Urothelium cell line (cell line): ENCODE measurements at places on chromosomes 4 and X.
A peak's percentile ranks its signal among the peaks of the same experiment; 100 is the strongest.

DNA sequence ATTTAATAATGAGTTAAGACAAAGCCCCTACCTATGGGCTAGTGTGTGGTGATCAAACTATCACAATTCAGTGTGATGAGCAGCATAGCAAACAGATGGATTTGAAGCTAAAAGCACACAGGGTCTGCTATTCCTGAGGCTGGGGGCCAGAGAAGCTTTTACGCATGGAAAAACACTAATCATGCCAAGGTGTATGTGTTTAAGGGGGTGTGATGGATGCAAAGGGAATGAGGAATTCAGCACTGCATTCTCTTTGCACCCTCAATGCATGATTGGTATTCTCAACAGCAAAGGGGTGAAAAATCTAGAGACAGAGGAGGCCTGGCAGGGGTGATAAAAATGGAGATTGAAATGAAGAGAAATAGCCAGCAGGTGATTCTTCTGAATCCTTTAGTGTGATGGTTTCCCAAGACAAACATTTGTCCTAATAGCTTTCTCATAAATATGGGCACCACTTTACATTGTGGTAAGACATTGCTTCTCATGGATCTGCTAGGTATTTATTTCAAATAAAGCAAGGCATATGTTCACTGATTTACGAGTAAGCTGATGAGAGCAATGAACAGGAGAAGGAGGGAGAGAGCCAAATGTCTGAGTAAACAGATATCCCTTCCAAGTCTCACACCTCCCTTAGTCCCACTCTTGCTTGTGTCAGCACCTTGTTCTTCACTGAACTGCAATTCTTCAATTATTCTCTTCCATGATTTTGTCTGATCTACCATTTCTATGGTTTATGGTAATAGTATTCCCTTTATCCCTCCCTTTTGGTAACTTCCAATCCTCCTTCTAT lies 15.7 kb downstream of the C1QTNF7 start:
- no peak for DNase-seq

DNA sequence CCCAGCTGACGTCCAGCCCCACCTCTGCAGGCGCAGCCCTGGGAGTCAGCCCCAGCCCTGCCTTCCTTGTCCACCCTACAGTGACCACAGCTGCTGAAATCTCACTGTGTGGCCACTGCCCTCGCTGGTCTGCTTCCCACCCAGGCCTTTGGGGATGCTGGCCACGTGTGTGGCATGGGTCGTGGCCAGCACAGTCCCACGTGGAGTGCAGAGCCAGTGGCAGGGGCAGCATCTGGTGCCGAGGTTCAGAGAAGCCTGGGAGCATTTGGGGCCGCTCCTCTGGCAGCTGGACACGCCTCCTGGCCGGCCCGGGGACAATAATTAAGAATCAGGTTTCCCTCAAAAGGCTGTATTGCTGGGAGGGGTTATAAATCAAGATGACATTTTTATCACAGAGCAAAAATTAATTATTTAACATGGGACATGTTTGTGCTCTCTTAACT lies 92.1 kb downstream of the HMX1 start:
- no peak for DNase-seq

- no peak for DNase-seq
Observed at GRCh38 chrX:115559672-115560071, 1.3 kb upstream of the PLS3 start.

- no peak for DNase-seq
Observed at GRCh38 chr4:139245590-139245989, 34.4 kb downstream of the MGARP start.

DNA sequence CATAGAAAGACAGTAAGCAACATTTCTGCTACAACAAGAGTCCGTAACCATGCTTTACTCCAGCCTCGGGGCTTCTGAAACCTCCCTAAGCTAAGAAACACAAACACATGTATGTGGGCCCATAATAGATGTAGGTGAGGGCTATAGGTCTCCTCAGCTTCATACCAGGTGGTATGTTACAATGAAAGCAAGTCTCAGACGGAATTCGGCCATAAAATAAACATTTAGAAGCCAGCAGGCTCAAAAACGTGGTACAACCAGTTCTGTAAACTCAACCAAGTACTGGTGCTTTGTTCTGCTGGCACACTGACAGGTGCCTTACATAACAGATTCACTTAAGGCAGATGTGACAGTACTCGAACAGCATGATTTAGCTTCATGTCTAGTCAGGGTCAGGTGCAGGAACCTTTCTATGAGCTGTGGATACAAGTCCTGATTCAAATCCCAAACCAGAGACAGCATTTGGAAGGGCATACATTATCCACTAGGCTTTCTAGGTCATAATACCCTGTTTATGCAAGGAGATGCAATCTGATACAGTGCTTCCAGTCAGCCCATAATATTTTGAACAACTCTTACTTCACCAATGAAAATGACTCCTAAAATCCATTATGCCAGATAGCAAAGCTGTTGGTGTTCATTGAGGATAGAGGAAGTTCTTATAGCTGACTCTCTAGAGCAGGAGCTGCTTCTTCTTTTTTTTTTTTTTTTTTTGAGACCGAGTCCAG lies 113.8 kb upstream of the ENPP6 start:
- no peak for DNase-seq

GRCh38 chr4:186554914-186555827 lies at the start of gene MTNR1A:
Gene MTNR1A, minus strand, starts transcription at chr4:186555567. Its CDS starts 202 bp downstream, at chr4:186555365.
- DNase-seq, result no peak

DNA sequence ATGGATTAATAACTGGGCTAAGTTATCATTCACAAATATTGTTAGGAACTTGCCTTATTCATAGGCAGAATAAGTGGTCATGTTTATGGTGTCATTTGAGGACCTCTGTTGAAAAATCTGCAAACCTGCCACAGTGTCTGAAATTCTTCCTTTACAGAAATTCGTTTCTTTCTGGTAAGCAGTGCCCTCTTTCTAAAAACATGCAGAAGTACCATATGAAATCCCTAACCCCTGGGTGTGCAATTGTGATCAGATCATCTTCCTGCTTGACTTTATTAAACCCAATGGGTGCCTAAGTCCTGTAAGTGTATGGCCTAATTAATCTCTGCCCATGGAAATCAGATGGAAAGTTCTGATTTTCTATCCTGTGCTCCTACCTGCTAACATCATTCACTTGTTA lies 4.4 kb upstream of the HTATSF1 start:
- DNase-seq, result no peak

DNA sequence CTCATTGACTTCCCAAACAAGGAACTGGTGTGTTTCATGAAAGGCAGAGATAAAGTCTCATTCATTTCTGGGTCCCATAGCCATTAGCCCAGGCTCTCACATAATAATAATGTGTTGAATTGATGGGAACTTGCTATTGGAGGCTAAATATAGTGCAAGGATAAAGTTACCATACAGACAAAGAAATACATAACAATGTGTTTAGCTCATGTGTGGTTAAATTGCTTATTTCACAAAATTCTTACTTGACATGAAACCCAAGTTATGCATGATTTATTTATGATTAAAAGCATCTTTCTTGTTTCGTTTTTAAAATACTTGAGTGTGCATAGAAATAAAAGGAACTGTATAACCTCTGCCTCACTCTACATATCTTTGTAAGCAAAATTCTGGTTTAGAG lies 37.3 kb upstream of the LPAR4 start:
- DNase-seq, result no peak

DNA sequence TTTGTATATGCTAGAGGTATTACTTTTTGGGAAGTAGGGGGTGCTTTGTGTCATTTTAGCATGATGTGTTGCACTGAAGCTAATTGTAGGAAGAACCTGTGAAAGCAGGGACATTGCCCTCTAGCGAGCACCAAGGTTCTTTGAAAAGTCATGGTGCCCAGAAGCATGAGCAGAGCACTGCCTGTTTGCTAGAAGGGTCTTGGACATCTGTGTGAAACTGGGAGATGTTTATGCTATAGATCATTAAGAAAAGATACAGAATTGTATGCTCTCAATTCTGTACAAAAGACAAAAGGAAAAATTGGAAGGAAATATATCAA lies 14.7 kb downstream of the GRPR start:
- DNase-seq, result no peak

DNA sequence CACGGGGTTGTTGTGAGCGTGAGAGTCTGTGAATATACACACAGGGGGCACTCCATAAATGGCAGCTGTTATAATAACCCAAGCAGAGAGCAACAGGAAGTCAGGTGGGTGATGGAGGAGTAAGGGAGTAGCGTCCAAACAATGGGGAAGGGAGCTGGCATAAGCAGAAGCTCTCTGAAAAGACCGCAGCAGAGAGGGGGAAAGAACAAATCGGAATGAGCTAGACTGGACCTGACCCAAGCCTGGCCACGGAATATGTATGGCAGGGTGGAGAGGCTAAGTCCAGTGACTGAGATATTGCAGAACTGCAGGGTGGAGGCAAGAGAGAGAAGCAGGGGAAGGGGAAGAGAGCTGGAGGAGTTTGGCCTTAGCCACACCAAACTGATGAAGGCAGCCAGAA lies 6.5 kb upstream of the GJB1 start:
- DNase-seq, result no peak

GRCh38 chr4:113636438-113636818 lies 125.1 kb downstream of the CAMK2D start:
- DNase-seq, result no peak

DNA sequence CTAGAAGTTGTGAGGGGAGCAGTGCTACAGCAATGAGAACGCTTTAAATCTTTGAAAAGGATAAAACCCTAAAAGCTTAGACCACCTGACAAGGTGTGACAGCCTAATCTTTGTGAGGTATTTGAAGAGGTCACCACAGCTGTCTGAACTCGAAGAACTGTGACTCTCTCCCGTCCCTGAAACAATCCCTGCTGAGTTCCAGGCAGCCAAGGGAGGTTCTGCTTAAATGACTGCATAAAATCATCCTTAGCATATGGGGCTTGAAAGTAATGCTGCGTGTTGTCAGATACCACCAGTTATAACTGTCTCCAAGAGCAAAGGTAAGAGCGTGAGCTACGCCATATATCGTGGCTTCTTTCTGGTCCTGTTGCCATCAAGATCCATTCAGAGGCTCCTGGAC lies 696.3 kb downstream of the PCDH7 start:
- DNase-seq, result no peak

GRCh38 chrX:30982467-30982866 lies 89.4 kb downstream of the FTHL17 start:
- DNase-seq, result no peak

- DNase-seq, result peak; percentile 75
Observed at GRCh38 chr4:105061136-105061696, 85.5 kb upstream of the TET2 start.

GRCh38 chr4:143054971-143055370 lies 129.7 kb upstream of the USP38 start:
- no peak for DNase-seq

DNA sequence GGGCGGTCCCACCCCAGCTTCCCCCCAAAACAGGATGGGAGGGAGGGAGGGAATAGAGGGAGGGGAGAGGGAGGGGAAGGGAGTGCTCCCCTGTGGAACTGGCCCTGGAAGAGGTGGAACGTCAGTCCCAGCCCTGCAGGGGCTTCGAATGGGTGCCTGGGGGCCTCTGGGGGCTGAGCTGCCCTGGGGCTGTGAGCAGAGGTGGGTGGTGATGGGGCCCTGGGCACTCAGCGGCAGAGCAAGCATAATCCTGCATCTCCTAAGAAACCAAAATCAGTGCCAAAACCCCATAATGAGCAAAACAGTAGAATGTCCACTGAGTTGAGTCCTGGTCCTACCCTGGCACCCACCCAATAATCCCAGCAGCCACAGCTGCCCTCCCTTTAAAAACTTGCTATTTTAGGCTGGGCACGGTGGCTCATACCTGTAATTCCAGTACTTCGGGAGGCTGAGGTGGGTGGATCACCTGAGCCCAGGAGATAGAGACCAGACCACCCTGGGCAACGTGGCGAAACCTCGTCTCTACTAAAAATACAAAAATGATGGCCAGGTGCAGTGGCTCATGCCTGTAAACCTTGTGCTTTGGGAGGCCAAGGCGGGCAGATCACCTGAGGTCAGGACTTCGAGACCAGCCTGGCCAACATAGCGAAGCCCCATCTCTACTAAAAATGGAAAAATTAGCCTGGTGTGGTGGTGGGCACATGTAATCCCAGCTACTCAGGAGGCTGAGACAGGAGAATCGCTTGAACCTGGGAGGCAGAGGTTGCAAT lies 11.1 kb downstream of the DOK7 start:
- no peak for DNase-seq

- DNase-seq, result no peak
Observed at GRCh38 chr4:101419336-101420135, 72.2 kb upstream of the PPP3CA start.

DNA sequence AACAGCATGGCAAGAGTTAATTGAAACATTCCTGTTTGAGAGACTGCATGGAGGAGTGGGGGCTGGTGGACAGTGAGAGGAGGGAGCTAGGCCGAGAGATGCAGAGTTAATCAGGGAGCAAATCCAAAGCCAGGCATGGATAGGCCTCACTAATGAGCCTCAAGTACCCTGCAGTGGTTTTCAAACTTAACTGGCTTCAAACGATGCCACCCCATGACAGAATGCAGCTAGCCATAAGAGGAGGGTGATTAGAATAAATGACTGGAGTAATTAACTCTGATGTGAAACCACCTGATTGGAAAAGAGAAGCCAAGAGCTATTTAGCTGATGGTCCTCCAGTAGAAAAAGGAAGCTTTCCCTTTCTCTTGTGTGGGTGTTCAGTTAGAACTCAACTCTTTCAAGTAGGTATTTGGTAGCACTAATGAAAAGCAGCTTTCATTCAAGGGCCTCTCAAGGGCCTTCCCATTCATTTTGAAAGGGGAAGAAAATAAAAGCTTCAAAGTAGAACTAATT lies 215.4 kb upstream of the MAB21L2 start:
- no peak for DNase-seq

DNA sequence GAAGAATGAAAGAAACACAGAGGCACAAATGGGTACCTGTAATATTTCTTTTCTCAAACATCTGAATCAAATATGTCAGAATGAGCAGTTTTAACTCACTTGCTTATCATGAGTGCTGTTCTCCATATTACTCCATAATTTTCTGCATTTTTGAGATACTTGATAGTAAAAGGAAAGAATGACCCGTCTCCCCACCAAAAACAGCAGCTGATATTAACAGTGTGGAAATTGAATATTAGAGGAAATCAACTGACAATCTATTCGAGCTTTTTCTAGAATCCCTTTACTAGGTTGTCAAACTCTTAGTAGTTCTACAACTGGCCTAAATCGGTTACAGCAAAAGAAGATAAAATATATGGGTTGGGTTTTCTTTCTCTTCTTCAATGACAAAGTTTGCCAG lies 49.9 kb upstream of the HELT start:
- DNase-seq, result no peak

DNA sequence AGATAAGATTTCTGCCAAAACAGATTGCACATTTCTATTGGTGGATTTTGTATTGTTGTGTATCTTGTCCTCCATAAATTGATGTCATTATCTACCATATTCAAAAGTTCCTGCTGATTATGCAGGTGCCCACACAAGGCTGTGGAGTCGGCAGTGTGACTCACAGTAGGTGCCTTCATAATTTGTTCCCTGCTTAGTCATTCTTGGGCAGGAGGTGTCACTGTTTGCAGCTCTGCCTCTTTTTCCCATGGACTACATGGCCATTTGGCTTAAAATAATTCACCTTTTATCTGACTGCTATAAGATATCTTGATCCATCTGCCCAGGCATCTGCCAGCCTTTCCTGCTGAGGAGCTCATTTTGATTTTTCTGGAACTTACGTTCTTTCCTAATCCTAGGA lies 33.6 kb upstream of the ENPEP start:
- DNase-seq, result no peak
